ENCODE measurements at places on chromosomes 3 and 15.

DNA sequence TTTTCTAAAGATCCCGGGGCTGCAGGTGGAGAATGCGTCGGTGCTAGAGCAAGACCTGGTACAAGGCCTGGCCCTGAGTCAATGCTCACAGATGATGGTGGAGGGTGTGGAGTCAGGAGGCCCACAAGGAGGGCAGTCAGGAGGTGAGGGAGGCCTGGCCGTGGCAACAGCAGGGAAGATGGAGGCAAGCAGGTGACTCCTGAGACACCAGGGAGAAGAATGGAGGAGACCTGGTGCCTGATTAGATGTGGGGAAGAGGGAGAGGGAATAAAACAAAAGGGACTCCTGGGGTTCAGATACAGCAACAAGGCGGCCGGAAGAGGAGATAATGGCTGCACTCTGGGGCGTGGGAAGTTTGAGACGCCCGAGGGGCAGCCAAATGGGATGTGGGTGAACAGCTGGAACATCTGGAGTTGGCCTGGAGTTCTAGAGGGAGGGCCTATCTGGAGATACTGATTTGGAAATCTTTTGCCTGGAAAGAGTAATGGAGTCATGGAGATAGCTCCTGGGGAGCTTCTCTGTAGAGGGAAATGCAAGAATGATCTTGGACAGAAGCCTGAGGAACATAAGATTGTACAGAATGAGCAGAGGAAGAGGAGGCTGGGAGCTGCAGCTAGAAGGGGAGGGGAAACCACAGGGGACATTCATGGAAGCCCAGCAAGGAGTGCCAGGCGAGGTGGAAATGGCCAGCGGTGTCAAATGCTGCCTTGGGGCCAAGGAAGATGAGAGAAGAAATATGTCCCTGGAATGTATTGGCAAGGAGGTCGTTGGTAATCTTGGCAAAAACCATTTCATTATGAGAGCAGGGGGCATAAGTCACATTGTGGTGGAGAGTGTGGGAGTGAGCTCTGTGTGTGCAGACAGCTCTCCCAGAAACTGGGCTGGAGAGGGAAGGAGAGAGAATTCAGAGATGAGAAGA is 67.5 kb upstream of the CORO2B start:
- no peak for DNase-seq

GRCh38 chr15:100772892-100773520 is 106.6 kb upstream of the ALDH1A3 start:
- DNase-seq: no peak

DNA sequence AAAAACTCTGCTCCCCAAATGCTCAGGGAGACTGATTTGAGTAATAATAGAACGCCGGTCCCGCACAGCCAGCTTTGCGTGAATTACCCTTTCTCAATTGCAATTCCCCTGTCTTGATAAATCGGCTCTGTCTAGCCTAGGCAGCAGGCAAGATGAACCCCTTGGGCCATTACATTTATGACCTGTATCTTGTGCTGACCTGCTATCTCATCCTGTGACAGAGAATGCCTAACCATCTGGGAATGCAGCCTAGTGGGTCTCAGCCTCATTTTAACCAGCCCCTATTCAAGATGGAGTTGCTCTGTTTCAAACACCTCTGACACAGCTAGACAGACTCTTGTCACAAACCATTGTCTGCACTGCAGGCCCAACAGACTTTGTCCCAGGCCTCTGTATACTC is 13.8 kb upstream of the NUP210 start:
- no peak for DNase-seq

DNA sequence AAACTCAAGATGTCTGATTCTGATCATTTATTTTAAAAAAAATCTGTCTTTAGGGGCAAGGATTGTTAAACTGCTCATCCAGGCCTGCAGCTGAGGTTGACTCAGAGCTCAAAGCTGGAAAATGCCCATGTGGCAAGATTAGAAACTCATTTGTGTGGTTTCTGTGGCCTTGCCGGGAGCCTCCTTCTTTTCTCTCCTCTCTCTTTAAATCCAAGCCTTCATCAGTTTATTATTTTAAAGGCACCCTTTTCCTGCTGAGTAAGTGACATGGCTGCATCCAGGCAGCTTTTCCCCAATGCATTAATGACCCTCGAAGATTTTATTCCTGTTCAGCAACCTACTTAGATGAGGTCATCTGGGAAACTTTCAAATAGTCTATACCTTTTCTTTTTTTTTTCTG is 221.3 kb upstream of the CDIN1 start:
- no peak for DNase-seq

- DNase-seq: no peak
These were observed 127.7 kb downstream of the MTHFS start for GRCh38 chr15:79769069-79769481.

DNA sequence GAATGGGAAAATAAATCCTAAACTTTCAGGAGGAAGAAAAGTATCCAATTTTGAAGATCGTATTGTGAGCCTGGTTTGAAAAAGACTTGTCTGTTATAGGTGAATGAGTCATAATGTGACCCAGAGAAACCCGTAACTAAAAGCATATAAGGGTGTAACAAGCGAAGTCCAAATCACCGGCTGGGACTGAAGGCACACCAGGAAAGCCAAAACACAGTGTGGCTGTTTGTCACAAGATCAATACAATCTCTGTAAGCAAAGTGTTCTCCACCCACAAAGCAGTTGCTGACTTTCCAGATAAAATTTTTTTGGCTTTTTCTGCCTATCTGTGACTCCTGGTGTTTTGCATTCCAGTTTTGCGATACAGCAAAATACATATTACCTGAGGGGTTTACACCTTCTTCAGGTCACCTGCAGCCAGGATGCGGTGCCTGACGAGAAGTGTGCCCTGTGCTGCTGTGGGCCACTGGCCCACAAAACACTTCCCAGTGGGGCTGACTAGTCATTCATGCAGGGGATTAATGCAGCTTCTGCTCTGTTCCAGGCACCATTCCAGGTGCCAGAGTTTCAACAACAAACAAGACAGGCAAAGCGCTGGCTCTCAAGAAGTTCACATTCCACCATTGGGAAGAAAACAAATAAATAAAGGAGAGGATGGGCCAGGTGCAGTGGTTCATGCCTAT is 14.4 kb downstream of the HES1 start:
- DNase-seq: no peak

- no peak for DNase-seq
These were observed 96.8 kb upstream of the TPM1 start for GRCh38 chr15:62945760-62946159.
